ENCODE measurements at places on chromosomes 2 and 18.

DNA sequence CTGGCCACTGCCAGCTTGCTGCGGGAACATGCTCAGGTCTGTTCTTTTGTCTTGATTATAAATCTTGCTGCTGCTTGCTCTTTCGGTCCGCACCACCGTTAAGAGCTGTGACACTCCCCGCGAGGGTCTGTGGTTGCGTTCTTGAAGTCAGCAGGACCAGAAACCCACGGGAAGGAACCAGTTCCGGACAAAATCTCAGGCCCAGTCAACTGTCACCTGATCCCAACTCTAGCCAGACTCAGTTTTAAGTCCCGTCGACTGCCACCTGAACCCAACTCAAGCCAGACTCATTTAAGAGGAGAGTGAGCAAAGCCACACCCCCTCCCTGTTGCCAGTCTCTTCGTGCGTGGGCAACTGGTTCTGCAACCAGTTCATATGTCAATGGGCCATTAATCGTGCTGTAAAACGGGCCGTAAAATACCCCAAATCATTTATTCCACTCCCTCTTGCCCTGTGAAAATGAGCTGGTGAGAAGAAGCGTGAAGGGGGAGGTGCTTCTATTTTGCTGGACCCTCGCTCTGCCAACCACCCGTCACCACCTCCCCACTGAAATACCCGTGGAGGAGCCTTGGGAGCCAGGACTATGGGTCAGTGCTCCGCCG, 224.3 kb downstream of the NDUFA10 start:
- DNase-seq = no peak

- DNase-seq = no peak
Observed at GRCh38 chr2:114940785-114941458, 498.5 kb downstream of the DPP10 start.

DNA sequence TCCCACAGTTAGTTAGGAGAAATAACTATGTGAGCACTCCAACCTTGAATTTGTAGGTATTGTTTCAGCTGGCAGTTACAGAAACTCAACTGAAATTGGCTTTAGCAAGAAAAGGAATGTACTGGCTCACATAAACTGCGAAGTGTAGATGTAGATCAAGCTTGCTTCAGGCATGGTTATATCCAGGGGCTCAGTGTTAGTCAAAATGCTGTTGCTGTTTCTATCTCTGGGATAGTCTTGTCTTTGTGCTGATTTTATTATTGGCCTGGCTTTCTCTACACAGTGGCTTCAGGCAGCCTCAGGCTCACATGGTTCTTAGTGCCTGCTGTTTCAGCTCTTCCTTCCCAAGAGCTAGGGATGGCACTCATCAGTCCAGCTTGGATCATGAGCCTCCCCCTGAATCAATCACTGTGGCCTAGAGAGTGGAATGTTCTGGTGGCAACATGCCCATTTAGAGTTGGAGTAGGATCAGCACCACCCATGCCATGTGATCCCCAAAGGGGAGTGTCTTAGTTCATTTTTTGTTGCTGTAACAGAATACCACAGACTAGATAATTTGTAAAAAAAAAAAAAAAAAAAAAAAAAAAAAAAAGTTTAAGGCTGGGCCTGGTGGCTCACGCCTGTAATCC, 69.1 kb upstream of the FOXI3 start:
- no peak for DNase-seq

- DNase-seq = no peak
Observed at GRCh38 chr2:70569559-70569958, 15.9 kb upstream of the TGFA start.

DNA sequence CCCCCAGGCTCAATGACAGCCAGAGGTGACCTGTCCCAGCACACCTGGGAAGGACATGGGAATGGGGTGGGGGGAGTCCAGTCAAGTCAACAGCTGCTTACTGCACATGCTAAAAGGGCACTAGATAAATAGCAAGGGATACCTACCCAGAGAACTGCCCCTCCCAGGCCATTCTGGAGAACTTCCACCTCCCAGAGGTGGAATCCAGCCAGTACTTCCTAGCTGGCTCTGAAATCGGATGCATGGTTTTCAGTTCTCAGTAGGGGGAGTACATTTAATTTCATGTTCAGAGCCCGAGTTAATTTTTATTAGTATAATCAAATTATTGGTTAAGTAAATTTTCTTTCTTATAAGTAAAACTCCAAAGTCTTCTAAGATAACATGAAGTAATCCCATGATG, 28.9 kb upstream of the ITGA6 start:
- no peak for DNase-seq

DNA sequence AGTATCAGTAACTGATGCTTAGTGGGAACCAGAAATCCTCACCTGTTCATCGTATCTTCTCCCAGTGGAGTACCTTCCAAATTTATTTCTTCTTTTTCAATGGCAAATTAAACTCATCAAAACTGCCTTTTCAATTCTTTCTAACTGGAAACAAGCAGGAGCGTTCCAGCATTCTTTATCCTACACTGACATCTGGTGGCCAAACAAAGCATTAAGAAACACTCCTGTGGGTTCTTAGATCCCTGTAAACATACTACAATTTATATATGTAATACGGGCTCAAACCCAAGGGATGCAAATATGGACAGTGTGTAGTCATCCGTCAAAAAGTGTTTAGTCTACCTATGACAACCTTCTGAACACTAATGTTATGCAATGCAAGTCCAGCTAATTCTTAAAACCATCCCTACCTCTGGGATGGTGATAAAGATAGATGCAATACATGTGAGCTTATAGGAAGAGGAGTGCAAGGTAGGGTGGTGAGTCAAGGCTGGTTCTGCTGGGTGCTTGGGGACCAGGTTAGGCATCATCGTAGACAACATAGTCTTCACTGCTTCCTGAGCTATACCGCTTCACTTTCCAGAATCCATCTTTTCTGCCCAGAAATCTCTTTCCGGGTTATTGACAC, 375.0 kb downstream of the CTNNA2 start:
- peak; percentile 41 for DNase-seq

DNA sequence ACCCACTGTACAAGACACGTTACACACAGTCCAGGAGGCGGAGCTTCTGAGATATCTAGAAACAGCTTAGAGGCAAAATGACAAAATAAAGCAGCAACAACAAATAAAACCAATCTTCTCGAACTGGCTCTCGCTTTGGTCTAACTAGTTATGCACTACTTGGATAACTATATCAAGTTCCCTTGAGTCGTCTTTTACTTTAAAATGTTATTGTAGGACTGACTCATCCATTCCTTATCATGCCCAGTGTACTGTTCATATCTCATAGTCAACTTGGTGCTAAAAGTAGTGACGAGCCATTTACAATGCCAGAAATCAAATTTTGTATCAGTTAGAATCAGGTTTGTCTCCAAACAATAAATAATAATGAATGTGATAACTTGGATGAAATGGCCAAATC, 102.5 kb upstream of the SLC35G4 start:
- DNase-seq = no peak
